Common myeloid progenitor, CD34-positive (primary cell): ENCODE measurements at places on chromosomes 11 and 22.

DNA sequence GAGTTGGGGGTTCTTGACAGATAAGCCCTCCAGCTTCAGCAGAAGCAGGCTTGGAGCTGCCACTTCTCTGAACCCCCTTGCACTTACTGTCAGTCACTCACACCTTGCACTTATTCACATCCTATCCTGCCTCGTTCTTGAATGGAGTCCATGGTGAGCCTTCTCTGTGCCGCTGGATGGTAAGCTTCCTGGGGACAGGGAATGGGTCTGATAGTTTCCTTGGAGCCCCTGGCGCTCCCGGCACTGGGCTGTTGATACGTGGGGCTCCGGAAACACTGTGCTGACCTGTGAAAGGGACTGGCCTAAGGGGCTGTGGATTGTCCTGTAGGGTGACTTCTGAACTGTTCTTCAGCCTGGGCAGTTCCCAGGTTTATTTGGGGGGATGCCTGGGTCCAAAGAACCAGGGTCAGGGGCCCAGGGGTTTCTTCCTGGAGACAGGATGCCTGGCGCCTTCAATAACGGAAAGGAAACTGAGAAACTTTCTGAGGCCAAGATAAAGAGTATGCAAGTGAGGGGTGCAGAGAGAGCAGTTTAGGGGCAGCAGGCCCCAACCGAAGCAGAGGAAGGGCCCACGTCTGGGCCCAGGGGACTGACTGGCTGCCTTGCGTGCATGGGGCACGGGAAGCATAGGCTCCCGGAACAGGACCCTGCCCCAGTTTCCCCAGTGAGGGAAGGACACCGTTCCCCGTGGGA is 709 bp upstream of the ST3GAL4 start:
- DNase-seq, result peak; percentile 33

- no peak for DNase-seq
Observed at GRCh38 chr11:2256951-2257700, 13.3 kb downstream of the ASCL2 start.

DNA sequence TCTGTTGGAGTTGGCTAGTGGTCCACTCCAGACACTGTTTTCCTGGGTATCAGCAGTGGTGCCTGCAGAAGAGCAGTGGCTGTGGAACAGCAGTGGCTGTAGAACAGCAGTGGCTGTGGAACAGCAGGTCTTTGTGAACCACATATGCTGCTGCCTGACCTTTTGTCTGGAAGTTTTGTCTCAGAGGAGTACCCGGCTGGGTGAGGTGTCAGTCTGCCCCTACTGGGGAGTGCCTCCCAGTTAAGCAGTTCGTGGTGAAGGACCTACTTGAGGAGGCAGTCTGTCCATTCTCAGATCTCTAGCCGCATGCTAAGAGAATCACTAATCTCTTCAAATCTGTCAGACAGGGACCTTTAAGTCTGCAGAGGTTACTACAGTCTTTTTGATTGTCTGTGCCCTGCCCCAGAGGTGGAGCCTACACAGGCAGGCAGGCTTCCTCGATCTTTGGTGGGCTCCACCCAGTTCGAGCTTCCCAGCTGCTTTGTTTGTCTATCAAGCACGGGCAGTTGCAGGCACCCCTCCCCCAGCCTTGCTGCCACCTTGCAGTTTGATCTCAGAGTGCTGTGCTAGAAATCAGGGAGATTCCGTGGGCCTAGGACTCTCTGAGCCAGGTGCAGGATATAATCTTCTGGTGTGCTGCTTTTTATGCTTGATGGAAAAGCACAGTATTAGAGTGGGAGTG is 89.1 kb upstream of the TRIM48 start:
- DNase-seq, result peak; percentile 0

DNA sequence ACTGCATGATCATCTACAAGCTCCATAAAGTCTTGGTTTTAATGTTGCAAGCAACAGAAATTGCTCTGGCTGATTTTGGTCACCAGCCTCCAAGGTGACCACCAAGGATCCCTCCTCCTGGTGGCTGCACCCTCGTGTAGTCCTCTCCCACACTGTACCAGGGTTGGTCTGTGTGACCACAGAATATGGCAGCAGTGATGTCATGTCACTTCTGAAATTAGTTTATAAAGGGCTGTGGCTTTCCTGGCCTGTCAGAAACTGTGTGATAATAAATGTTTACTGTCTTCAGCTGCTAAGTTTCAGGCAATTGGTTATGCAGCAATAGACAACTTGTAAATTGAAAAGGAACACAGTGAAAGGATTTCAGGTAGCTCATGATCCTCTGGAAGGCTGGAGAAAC is 5.3 kb upstream of the PRDM11 start:
- peak; percentile 58 for DNase-seq

DNA sequence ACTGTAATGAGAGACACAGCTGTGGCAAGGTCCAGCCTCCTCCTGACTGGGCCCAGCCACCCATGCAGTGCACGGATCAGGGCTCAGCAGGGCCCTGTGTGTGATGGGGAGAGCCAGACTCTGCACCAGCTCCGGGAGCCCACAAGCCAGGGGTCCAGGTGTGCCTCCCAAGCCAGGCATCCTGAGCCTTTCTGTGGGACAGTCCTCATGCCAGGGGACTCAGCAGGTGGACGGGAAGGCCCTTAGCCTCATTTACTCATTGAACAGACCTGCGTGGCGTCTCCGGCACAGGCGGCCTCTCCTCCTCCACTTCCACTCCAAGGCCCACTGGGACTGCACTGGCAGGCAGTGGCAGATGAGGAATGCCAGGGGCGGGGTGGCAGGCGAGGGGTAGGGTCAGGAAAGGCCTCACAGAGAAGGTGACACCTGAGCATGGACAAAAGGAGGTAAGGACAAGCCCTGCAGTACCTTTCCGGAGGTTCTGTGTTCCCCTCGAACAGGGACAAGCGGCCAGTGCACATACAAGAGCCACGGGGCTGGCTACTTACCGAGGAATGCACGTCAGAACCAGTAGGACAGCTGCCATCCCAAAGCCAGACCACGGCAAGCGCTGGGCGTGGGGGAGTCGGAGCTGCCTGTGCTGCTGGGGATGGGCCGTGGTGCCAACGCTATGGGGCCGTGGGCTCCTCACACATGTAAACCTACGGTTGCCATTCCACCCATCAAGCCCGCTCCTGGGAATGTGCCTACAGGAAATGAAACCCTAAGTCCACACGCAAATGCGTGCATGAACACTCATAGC is 52.7 kb downstream of the IGF2 start:
- no peak for DNase-seq

DNA sequence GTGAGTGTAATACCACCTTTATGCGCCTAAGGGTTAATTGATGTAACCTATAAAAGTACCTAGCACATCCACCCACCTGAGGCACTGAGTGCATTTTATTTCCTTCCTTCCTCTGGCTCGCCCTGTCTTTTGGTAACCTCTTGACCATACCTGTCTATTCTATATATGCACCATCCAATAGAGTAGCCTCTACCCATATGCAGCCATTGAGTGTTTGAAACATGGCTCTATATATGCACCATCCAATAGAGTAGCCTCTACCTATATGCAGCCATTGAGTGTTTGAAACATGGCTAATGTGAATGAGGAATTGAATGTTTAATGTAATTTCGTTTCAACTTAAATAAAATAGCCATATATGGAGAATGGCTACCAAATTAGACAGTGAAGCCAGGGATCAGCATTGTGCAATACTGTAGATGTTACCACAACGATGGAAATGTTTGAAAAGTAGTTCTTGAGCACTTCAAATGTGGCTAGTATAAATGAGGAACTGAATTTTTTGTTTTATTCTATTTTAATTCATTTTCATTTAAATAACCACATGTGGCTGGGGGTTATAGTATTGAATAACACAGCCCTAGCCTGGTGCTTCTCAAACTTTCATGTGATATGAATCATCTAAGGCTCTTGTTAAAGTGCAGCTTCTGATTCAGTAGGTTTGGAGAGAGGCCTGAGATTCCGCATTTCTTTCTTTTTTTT is 33.8 kb downstream of the SLC35F2 start:
- peak; percentile 81 for DNase-seq

DNA sequence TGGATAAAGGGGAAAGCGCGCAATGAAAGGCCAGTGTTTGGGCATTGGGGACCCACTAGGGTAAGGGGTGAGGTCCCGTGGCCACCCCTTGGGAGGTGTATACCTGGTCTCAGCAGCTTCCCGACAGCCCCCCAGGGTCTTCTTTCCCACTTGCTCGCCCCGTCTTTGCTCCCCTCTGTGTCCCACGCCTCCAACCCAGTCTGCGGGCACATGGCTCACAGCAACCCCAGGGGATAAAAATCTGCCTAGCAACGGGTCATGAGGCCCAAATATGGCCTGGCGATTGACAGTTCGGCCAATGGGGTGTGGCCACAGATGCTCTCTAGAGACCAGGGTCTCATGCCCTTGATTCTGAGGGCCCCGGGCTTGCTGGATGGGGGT is 41.6 kb downstream of the AHNAK start:
- DNase-seq, result no peak

DNA sequence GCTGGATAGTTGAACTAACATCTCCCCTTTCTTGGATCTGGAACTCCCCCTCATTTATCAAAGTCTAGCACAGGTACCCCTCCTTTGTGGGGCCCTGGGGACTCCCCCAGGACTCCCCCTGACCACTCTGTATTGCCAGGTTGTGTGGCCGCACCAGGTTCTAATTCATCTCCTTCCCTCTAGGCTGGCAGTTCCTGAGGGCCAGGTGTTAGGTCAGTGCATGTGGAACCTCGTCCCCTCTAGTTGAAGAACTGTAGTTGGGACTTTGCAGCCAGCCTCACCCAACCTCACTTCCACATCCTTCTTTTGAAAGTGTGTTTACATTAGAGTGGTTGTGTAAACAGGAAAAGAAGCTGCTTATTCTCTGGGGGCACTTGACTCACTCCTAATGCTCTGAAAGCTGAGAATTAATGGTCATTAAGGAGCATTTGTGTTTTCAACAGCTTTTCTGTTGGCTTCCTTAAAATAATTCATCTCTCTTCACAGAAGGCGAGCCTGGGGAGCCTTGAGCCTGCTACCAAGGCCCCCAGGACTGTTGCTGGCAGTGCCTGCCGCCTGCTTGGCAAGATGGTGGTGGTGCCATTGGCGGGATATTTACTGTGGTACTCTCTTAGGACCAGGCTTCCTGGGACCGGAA is 11.8 kb downstream of the UPB1 start:
- peak; percentile 42 for DNase-seq

DNA sequence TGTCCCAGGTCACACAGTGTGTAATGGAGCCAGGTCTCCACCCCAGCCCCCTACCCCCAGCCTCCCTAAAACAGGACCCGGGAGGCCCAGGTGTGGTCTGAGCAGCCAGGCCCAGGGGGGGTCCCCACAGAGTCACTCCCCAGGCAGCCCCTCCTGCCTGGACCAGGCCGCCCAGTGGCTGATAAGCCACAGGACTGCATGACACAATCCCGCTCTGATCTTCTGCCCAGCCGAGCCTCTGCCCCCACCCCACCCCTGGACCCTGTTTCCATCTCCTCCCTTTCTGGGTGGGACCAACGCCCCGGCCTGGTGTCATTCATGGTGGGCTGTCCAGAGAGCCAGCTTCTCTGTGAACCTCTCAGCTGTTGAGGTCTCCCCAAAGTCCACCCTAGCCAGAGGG is 7.8 kb upstream of the LIF start:
- no peak for DNase-seq

GRCh38 chr11:116539836-116540418 is 232.9 kb downstream of the BUD13 start:
- DNase-seq, result no peak

GRCh38 chr11:69215216-69215615 is 59.5 kb downstream of the SMIM38 start:
- no peak for DNase-seq

DNA sequence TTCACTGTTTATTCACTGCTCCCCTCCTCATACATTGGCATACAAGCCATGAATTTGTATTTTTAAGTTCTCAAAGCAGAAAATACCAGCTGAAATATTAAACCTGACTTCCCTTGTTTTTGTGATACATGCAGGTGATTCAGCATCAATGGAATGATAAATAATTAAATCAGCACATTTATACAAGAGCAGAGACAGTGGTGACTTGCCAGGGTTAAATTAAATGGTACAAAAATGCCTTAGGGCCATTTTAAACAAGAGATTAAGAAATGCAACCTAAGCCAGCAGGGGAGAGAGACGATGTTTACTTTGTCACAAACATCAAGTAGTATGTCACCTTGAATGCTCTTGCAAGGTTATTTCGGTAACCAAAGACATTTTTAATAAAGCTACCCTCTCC is 95.9 kb upstream of the DDI1 start:
- no peak for DNase-seq

DNA sequence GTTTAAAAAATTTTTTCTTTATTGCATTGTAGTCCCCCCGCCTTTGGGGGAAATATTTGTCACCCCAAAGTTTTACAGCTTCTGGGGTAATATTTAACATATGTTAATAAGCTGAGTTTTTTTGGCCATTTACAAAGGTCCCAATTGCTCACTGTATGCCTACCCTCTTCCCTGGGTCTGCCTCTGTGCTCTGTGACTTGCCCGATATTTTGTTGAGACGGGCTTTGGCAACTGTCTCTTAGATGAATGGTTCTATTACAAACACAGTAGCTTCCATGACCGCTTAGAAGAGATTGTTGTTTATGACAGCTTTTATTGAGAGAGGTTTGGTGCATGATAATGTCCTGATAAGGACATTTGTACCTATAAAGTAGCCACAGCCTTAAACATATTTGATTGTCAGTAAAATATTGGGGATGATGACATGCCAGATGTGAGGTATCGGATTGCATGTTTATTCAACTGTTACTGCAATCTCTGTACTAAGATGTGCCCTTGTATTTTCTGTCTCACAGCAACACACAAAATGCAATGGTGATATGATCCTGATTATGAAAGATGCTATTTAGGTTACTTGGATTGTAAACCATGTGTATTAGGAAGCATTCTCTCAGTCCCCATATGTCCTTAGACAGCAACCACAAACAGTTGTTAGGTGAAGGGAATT is 103.1 kb downstream of the TEAD1 start:
- no peak for DNase-seq

- peak; percentile 93 for DNase-seq
Observed at GRCh38 chr11:67268081-67268961, 2.0 kb downstream of the GRK2 start.

GRCh38 chr11:1089738-1090599 is 15.3 kb downstream of the MUC2 start:
- DNase-seq, result no peak

DNA sequence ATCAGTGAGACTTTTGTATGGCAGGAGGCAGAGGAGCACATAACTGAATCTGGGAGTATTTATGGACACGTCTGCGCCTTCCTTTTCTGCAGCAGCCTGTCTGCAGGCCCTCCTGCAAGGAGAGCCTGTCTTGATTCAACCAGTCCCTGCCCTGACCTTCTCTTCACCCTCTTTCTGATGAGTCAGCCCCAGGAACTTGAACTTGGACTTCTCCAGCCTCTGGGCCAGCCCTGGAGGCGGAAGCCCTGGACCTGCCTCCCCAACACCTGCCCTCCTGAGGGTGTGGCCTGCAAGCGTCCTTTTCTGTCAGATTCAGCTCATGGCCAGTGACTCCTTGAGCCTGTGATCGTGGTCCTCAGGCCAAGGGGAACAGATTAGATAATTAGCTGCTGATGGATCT is 20.0 kb downstream of the DAGLA start:
- no peak for DNase-seq

- peak; percentile 32 for DNase-seq
Observed at GRCh38 chr22:47049078-47049624, 286.7 kb downstream of the TBC1D22A start.

DNA sequence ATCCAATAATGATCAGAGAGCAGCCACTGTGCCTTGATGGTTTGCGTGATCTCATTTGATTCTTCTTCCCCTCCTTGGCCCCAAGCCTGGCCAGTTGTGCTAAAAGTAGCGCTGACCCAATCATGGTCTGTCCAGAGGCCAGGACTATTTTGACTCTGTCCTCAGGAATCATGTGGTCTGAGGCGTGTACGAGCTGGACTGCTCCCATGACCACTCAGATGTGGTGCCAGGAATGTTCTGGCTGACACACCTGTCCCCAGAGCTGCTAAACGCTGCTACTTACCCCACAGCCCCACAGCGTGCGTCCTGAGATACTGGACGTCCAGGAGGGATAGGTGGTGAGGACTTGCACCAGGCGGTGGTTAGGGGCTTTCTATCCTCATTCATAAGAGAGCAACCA is 70.5 kb downstream of the FEZ1 start:
- DNase-seq, result no peak
